ENCODE measurements at places on chromosomes 5 and 9. TPM values are rescaled to one million over a fixed set of nuclear protein-coding genes. Genes with fewer than 3 reads are reported as not detected.

The ARL14EPL gene
- not detected for total RNA-seq

The STPG3 gene
- not detected for total RNA-seq

The PCDHGA3 gene
- not detected for total RNA-seq

DNA sequence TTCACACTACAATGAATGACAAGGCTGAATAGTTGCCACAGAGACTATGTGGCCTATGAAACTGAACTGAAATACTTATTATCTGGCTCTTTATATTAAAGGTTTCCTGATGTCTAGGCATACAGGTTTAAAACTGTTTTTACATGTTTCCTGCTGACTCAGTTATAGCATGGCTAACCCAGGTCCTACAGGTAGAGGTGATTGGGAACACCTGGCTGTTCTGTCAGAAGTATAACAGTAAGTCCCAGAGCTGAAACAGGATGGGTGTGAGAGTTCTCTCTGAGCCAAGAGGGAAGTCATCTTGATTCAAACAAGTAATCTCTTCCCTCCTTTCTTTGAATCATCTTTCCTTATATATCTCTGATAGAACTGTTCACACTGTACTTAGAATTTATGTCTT is 4.9 kb upstream of the ADGRV1 start:
- DNase-seq = no peak

DNA sequence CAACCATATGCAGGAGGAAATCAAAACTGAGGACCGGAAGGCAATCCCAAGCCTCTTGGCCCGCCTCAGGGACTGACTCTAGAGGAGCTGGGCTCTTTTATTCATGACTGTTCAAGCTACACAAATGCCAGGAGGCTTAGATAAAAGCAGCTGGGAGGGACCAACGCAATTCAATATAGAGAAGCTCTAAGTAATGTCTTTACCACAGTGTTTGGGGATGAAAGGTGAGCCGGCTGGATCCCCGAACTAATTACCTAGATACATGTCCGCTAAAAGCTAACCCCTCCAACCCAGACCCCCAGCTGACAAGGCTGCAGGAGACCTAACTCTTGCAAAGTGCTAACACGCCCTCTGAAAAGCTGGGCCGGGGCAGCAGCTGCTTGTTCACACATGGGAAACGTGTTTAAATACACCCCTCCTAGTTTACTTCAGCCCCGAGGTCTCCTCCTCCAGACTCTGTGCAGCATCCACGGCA is 67.5 kb downstream of the TLE1 start:
- no peak for DNase-seq

DNA sequence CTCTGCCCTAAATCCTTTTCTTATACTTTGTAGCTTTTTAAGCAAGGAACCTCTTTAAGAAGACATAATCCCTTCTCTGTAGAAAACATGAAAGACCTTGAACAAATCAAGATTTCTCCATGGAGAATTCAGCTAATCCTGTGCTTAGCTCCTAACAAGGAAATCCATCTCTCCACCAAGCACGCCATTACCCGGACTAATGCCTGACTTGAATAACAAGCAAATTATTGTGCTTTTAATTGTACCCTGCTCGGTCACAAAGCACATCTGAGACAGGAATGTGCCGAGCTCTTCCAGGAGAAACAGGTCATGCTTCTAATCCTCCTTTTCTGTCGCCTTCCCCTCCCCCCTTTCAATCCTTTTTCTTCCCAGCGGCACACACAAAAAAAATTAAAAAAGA is 141.3 kb downstream of the PSAT1 start:
- DNase-seq = no peak

The NRARP gene
- 1.2 TPM for total RNA-seq

DNA sequence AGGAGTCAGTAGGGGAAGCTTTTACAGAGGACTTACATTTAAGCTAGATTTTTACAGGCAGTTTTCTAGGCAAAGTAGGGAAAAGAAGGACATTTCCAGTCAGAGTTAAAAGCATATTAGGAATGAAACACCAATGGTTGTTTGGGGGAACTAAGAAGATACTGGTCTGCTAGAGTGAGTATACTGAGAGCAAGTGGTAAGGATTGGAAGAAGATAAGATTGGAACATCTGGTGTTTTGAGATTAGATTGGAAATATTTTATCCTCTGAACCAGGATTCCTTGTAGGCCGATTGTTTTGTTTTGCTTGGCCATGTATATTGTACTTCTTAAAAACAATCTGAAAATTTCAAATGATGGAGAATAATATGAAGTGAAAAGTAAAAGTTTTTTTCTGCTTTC is 7.7 kb downstream of the FBXO38 start:
- no peak for DNase-seq

The NINJ1 gene
- 30.4 TPM for total RNA-seq

The TMC1 gene
- not detected for total RNA-seq

DNA sequence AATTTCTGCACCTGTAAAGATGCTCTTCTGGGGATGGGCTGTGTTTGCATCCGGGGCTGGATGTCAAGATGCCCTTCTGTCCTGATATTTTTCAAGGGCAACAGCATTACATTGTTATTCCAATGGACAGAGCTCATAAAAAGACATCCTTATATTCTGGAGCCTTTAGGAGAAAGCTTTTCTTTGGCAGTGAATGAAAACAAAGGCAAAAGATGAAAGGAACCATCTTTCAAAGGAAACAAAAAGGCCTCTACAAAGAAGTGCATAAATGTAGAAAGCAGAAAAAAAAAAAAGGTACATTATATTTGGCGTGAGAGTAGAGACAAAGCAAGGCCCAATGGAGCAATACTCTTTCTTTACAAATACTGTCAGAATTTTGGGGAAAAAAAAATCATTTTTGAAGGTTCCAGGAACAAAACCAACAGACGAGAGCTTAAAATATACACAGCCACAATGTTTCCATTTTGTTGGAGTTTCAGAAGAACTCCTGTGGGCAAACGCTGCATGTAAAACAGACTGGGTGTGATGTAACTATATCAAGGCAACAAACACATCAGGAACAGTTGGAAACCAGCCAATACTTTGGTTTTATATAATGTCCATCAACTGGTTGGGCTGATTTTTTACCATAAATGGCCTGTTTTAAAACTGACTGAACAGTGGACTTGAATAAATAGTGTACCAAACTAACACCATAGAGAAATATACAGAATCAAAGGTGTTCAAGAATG is 885.6 kb upstream of the DMAC1 start:
- DNase-seq = no peak

GRCh38 chr5:163436515-163436914 is 880 bp upstream of the CCNG1 start:
- DNase-seq = no peak

The CCL21 gene
- total RNA-seq = not detected

DNA sequence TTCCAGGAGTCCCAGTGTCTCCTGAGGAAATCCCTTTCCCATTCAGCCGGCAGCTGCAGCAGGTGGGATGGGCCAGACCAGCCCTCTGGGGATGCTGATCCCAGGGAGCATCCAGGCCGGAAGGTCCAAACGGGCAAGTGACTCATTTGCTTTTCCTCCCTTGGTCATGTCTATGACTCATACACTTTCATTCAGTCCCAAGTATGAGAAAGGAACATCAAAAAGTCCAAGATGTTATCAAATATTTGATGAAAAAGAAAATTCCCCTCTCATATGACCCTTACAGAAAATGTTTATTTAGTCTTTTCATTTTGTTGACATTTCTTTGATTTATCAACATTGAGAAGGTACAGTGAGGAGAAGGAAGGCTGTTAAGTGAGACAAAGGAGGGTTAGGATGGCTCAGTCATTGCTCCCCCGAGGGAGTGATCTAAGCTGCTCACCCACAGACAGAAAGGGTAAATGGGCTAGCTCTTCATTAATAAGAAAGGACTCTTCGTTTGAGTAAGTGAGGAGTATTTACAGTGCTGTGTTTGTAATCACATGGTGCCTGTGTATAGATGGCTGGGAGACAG is 117.6 kb upstream of the ANKRD55 start:
- DNase-seq = no peak

The BTNL8 gene
- total RNA-seq = not detected

- DNase-seq = no peak
These were observed 172.1 kb downstream of the SNCAIP start for GRCh38 chr5:122484103-122484502.

DNA sequence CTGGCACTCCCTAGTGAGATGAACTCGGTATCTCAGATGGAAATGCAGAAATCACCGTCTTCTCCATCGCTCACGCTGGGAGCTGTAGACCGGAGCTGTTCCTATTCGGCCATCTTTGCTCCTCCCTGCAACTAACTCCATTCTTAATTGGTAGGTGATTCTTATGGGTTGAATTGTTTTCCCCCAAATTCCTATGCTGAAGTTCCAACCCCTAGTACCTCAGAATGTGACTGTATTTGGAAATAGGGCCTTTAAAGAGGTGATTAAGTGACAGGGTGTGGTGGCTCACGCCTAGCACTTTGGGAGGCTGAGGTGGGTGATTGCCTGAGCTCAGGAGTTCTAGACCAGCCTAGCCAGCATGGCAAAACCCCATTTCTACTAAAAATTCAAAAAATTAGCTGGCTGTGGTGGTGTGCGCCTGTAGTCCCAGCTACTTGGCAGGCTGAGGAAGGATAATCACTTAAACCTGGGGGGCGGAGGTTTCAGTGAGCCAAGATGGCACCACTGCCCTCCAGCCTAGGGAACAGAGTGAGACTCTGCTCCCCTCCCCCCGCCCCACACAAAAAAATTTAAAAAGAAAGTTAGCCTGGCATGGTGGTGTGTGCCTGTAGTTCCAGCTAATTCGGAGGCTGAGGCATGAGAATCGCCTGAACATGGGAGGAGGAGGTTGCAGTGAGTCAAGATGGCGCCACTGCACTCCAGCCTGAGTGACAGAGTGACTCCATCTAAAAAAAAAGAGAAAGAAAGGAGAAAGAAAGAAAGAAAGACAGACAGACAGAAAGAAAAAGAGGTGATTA is 25.2 kb upstream of the FOCAD start:
- DNase-seq = no peak

- no peak for DNase-seq
These were observed 1144.9 kb upstream of the C9orf72 start for GRCh38 chr9:28718226-28718625.

GRCh38 chr5:135546912-135547311 is 11.1 kb upstream of the NEUROG1 start:
- no peak for DNase-seq

- DNase-seq = no peak
These were observed 1313.7 kb downstream of the PTPRD start for GRCh38 chr9:9299134-9299533.

- no peak for DNase-seq
These were observed 241.4 kb downstream of the HINT1 start for GRCh38 chr5:130923543-130924124.

GRCh38 chr5:110840347-110840960 is 101.6 kb downstream of the SLC25A46 start:
- no peak for DNase-seq
